ENCODE measurements at places on chromosomes 11 and 22.

GRCh38 chr22:25156736-25157135 is 42.9 kb upstream of the CRYBB3 start:
- no peak for DNase-seq

GRCh38 chr22:18000441-18001039 is 23.8 kb downstream of the MICAL3 start:
- DNase-seq = peak; percentile 26

DNA sequence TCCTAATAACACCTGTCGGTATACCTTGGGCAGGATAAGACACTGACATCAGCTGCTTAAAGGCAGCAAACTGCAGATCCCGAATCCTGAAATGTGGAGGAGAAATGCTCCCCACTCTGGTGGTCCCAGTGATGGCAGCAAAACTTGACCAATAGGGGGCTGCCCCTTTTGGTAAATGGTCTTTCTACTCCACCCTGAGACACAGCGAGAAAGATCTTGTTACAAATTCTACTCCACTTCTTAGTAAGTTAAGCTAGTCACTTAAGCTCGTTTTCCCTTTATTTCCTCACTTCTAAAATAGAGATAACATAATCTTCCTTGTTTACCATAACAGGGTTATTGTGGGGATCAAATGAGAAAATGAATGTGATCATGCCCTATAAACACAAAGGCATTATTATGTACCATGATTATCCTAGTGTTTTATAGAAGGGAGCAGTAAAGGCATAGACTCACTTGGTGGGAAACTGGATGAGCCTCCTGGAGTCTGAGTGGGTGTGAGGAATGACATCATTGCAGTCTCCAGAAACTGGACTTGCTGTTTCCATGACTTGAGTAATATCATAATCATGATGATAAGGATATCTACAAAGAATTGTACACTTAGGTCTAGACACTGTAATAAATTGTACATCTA is 50.9 kb downstream of the ENDOD1 start:
- DNase-seq = no peak

- DNase-seq = no peak
These were observed 9.5 kb downstream of the PCNX3 start for GRCh38 chr11:65624931-65625627.

GRCh38 chr11:74319139-74319816 is 7.8 kb upstream of the P4HA3 start:
- DNase-seq = no peak

DNA sequence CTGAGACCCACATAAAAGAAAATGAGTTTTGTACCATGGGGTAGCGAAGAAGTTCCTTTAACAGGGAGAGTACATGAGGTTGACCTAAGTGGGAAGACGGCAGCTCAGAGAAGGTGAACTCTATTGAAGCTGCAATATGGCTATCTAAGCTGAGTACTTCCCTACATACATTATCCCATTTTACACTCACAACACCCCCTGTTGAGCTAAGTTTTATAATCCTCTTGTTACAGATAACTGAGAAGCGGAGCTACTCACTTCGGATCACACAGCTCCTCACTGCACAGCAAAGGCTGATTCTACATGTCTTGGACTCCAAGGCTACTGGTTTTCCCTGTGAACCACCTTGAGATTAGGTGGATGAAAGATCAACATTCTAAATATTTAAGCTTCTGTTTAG is 8.2 kb upstream of the PIWIL4 start:
- DNase-seq = no peak

DNA sequence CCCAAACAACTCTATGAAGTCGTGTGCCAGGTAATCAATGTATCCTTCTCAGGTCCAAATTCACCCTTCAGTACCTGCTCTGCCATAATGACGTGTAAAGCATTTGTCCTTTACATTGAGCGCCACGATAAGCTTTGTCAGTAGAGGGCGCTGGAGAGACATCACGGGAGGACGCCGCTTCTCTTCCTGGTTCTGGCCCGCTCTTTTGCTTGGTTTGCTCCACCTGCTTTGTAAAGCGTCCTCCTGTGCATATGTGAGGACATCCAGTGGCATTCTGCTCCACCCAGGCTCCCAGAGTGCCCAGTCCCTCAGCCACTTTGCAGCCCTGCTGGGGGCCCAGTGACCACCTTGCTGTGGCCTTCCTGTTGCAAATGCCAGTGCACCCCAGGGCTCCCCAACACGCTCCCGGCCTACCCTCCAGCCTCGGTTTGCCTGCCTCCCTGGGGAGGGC is 61.1 kb downstream of the WT1 start:
- DNase-seq = no peak

DNA sequence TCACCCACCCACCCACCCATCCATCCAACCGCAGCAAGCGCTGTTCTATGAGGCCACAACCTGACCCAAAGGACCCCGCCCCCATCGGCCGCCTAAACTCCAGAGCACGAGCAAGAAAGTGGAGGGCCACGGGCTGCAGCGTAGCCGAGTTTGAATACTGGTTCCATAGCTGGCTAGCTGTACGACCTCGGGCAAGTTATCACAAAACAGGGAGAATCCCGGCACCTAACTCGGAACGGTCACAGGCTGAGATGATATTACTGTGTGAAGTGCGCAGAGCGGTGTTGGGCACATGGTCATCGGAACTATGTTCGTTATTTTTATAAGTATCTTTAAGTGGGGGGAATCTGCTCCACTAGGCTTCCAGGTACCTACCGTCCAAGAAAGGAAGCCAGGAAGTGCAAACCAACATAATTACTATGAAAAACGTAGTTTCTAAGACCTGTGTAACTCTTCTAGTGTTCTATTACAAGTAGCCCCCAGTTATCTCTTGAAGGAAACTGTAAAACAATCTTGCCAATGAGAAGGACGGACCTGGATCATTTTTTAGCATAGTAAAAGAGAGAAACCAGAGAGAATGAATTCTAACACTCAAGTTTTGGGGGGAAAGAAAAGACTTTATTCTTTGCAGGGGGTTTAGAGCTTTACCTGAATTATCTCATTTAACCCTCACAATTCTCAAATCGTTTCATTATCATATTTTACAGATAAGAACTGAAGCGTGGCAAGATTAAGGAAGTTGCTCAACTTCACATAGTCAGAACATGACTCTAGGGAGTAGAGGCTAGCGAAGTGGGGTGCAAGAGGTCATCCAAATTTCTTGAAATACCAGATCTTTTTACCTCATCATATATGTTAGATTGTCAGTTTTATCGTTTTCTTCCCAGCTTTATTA is 663 bp upstream of the BUD13 start:
- DNase-seq = no peak

DNA sequence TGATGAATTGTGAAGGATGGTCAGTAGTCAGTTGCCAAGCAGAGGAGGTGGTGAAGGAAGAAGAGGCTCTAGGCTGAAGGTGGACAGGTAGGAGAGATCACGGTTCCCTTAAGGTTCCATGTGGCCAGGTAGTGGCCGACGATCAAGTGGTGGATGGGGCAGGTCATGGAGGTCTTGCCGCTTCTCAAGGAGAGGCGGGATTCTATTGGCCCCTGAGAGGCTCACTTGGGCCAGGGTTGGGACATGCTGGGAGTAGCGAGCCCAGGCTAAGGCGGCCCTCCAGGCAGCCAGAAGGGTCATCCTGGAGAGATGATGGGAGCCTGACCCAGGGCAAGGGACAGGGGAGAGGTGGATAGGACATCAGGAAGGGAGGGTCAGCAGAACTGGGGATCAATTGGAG is 20.9 kb upstream of the TMPRSS4 start:
- no peak for DNase-seq

GRCh38 chr11:111001081-111001430 is 244.5 kb upstream of the POU2AF2 start:
- no peak for DNase-seq

DNA sequence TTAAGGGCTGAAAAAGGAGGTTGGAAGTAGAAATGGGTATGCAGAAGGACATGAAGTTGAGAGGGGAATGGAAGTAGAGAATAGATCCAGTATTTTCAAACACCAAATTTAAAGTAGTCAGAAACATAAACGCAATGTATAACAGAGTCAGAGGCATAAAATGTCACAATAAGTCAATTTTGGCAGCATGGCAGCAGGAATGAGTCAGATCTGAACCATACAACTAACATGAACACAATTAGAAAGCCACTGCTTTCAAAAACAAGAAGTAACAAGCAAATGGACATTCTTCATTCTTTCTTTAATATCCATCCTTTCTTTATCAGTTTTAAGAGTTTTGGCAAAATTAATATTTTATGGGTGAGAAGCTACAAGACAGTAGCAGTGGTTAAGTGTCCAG is 2.5 kb downstream of the CHORDC1 start:
- no peak for DNase-seq

DNA sequence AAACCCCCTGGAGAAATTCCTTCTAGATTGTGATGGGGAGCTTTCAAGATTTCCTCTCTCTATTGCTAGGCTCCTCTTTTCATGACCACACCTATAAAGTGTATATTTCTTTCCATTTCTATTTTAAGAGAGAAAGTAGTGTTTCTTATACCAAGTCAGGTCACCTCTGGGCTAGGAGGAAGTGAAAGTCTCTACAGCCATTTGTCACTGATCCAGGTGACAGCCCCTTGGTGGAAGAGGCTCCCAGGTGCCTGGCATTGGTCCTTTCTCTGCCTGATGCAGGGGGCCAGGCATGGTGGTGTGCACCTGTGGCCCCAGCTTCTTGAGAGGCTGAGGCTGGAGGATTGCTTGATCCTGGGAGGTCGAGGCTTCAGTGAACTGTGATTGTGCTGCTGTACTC is 64.7 kb downstream of the DHCR7 start:
- no peak for DNase-seq

- no peak for DNase-seq
These were observed 38.2 kb downstream of the ADAMTS8 start for GRCh38 chr11:130390071-130390758.

GRCh38 chr11:87324817-87325489 is 287.2 kb downstream of the TMEM135 start:
- DNase-seq = no peak

DNA sequence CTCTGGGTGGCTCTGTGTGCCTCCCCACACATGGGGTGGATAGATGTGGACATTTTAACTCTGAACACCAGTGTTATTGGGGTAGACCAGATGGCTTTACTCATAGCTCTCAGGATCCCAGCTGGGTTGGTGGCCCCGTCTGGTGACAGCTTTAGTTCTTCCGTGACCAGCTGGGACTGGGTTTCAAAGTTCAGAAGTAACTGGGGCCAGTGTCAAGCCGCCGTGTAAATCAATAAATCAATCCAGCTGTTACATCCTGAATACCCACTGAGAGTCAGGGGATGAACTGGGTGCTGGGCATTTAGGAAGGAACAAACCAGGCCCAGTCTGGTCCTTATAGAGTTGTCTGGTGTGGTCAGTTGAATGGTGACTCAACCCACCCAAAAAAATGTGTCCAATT is 269.4 kb downstream of the CTTN start:
- no peak for DNase-seq

DNA sequence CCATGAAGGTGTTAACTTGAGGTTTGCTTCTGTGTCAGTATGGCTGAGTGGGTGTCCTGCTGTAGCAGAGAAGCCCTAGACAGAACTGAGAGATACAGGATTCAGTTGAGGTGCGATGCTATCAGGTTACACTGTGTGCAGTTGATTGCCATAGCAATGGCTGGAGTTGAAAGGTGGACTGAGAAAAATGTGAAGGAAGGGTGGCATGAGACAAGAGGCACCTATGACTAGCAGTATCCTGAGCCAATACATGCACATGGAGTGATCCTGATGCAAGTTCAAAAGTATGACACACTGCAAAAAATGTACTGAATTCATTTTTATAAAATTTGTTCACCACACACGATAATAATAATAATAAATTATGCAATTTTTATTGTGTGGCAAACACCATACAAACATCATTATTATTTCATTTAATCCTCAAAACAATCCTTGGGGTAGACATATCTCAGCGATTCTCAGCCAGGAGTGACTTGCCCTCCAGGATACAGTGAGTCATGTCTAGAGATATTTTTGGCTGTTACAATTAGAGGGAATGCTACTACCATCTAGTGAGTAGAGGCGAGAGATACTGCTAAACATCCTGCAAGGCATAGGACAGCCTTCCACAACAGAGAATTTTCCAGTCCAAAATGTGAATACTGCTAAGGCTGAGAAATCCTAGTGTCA is 3.9 kb upstream of the PIWIL4 start:
- no peak for DNase-seq

DNA sequence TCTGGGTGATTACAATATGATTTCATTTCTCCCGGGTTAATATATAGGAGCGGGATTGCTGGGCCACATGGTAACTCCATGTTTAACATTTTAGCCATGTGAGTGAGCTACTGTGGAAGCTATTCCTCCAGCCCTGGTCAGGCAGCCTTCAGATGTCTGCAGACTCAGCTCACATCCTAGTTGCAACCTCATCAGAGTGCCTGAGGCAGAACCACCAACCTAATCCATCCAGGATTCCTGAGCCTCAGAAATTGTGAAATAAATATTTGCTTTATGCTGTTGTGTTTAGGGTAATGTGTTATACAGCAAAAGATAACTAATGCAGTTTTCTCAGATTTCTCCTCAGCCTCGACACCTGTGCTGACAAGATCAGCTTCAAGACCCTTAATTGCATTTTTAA is 676.8 kb downstream of the OPCML start:
- DNase-seq = no peak

GRCh38 chr22:21623648-21623970 is 6.2 kb downstream of the YDJC start:
- DNase-seq = no peak

- DNase-seq = no peak
These were observed 359.5 kb downstream of the TMEM135 start for GRCh38 chr11:87397011-87397865.

DNA sequence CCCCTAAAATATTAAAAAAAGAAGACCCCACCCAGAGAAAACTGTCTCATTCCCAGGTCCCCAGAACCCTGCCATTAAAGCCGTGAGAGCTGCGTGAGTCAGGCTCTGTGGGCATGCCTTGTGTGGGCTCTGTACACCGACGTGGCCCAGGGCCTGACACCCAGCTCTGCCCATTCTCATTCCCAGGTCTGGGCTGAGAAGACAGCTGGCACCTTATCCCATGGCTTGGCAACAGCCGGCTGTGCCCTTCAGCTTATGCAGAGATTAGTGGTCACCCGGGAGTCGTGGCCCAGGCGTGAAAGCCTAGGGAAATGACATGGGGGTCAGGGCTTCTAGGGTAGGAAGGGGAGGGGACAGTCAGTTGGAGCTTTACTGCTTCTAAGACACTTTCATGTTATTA is 31.9 kb downstream of the OTOG start:
- DNase-seq = no peak

- no peak for DNase-seq
These were observed 60.6 kb downstream of the PPP6R2 start for GRCh38 chr22:50403701-50404101.
